Amniotic epithelial cell (primary cell): ENCODE measurements at places on chromosomes 16 and 17.
A peak's percentile ranks its signal among the peaks of the same experiment; 100 is the strongest.

GRCh38 chr17:48745381-48746275 is 17.1 kb upstream of the HOXB13 start:
- DNase-seq, result no peak

DNA sequence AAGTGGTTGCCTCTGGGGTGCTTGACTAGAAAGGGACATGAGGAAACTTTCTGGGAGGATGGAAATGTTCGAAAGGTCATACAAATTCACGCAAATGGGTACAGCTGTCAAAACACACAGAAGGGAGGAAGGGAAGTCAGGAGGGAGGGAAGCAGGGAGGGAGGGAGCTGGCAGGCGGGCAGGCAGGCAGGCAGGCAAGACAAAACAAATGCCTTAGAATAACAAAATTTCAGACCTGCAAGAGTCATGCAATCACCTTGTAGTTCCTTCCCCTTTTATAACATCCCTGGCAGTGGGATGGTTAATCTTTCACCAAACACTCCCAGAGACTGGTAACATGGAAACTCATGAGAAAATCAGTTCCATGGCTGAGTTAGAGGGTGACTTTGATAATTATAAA is 189.2 kb downstream of the STX8 start:
- DNase-seq, result no peak

DNA sequence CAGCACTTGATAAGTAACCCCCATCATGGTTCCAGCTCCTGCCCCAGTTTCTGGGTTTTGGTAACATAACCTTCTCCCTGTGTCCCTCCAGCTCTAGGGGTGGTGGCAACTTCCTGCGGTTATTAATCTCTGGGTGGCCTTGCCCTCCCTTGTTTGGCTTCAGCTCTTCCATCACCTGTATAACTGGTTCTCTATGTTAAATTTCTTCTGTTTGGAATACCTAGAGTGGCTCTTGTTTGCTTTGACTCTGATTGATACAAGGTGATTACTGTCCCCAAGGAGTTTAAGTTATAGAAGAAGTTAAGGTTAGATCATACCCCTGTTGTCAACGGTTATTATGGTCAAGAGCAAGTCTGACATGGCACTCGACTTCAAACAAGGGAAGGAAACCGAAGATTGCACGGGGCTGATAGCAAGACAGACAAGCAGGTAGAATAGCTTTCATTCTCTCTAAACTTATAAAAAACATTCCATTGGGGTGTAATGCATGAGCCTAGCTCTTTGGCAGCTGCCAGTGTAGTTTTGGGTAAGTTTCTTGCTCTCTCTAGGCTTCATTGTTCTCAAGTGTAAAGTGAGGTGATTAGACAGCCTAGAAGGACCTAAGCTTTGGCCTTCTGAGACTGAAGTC is 11.0 kb upstream of the CCR7 start:
- DNase-seq, result no peak

- DNase-seq, result peak; percentile 97
Observed at GRCh38 chr17:62718429-62718828, 89.7 kb downstream of the MARCHF10 start.
